ENCODE measurements at places on chromosomes 2 and 18. TPM values are rescaled to one million over a fixed set of nuclear protein-coding genes. Genes with fewer than 3 reads are reported as not detected.

ADD2 gene
- total RNA-seq, result 0.42 TPM

ANKMY1 gene
- total RNA-seq, result 18.8 TPM

DAW1 gene
- total RNA-seq, result not detected

ALLC gene
- not detected for total RNA-seq

RIT2 gene
- total RNA-seq, result not detected

SP140 gene
- 0.92 TPM for total RNA-seq

RBKS gene
- 1.7 TPM for total RNA-seq

DNA sequence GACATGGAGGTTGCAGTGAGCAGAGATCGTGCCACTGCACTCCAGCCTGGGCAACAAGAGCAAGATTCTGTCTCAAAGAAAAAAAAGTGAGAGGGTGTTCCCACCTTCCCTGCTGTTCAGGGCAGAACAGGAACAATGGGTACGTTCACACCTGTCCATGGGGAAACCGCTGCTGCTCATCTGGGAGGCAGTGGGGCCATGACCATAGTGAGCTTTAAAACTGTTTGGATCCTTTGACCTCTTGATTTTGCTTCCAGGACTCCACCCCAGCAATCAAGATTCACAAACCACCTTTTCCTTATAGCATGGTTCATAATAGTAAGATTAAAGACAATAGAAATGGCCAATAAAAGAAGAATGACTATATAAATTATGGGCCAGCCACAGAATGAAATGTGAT, 209.2 kb downstream of the ARL4C start:
- no peak for DNase-seq

GRCh38 chr2:127698553-127699355, 2.5 kb upstream of the SFT2D3 start:
- no peak for DNase-seq

DNA sequence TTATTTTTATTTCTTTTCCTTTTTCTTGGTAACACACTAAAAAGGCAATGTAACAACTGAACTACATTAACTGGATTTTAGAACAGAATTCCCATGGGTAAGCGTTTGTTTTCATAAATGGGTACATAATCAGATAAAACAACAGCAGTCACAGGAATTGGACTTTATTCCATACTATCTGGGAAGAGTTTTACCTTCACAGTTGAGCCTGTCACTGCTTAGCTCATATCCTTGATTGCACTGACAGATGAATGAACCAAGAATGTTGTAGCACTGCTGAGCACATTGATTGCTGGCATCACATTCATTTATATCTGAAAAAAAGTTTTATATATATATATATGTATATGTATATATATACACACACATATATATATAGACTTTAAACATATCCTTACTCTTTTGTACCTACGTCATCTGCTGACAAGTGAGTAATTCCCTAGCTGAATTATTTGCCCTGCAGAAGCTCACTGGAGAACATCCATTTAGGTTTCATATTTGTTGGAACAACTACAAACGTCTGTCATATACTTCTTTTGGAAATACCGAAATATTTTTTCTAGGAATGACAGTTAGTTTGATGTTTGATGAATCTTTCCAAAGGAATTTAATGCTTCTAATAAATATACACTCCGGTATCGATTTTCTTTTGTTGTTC, 47.0 kb downstream of the EFEMP1 start:
- DNase-seq, result no peak

- DNase-seq, result no peak
Observed at GRCh38 chr2:33395655-33396249, 80.7 kb upstream of the RASGRP3 start.

DNA sequence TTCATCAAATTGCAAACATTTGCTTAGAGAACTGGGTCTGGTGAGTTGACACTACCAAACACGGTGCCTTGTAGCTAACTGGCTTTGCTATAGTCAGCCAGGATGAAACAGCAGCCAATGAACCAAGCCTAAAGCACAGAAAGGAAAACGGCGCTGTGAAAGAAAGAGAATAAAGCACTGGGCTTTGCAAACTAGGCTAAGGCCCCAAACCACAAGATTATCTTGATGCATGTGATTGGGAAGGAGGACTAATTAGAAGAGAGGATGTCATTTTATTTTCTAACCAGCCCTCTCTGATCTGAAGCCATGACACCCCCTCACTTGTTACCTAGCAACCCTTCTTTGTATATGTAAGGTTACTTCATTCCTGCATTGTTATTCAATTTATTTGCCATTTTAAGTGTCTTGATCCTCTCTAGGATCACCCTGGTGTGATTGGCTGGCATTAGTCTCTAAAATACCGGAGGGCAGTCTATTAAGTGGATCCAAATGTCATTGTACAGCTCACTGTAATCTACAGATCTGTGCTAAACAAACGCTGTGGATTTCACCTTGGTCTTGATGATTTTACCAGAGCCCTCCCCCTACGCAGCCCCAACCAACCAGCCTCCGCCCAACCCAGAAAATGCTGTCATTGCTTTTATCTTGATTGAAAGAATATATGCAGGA, 395.4 kb upstream of the ACVR2A start:
- DNase-seq, result no peak

- DNase-seq, result no peak
Observed at GRCh38 chr2:26488463-26489212, 10.7 kb upstream of the OTOF start.

GRCh38 chr18:79056827-79057367, 12.3 kb upstream of the ATP9B start:
- no peak for DNase-seq

- DNase-seq, result no peak
Observed at GRCh38 chr2:223203971-223204929, 152.3 kb downstream of the KCNE4 start.

- no peak for DNase-seq
Observed at GRCh38 chr2:222613715-222614331, 42.1 kb downstream of the FARSB start.

DNA sequence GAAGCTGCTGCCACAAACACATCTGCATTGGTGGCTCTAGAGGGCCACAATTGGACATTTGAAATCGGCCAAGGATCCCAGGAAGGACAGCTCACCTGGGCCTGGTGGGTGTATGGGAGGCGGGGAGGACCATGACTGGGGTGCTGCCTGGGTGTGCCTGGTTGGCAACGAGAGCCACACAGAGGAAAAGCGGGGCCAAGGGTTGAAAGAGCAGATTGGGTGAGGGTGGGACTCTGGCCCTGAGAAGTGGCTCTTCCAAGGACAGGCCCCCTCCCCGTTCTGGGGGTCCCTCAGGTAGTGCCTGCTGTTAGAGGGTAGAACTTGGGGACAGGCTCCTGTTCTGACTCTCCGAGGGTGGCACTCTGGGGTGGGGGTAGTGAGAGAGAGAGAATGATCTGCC, 102.9 kb downstream of the CLIP4 start:
- DNase-seq, result no peak

DNA sequence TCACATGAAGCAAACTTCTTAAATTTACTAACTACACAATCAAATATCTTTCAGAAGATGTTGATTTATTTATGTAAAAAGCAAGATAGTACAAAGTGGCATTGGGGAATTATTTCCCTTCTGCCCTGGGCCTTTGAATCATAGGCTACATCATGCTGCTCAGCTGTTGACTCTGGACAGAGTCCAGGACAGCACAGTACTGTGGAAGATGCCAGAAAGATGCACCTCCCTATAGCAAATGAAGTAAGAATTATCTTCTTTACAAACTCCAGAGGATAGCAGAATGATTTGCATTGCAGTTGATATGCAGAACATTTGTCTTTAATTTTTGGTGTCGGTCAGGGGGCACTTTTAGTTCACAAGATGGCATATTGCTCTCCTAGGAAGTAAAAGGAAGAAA, 1354.5 kb upstream of the ZEB2 start:
- no peak for DNase-seq

GRCh38 chr2:199851883-199852282, 891 bp upstream of the FTCDNL1 start:
- DNase-seq, result no peak

- no peak for DNase-seq
Observed at GRCh38 chr2:43041661-43042360, 184.6 kb downstream of the ZFP36L2 start.

DNA sequence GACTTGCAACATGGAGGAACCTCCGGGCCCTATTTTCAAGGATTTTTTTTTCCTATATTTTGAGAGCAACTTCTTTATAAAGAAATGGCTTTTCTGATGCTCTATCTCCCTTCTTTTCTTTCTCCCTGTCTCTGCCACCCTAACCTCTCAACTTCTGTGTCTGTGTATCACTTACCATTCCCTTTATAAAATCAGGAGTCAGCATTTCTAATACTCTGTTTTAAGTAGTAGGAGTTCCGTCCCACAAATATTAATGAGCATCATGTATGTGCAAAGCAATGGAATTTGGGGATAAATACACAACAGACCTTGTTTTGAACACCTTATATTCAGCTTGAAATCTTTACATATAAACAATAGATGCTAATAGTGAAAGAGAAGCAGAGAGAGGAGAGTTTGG, 268.0 kb downstream of the DCC start:
- DNase-seq, result no peak

DNA sequence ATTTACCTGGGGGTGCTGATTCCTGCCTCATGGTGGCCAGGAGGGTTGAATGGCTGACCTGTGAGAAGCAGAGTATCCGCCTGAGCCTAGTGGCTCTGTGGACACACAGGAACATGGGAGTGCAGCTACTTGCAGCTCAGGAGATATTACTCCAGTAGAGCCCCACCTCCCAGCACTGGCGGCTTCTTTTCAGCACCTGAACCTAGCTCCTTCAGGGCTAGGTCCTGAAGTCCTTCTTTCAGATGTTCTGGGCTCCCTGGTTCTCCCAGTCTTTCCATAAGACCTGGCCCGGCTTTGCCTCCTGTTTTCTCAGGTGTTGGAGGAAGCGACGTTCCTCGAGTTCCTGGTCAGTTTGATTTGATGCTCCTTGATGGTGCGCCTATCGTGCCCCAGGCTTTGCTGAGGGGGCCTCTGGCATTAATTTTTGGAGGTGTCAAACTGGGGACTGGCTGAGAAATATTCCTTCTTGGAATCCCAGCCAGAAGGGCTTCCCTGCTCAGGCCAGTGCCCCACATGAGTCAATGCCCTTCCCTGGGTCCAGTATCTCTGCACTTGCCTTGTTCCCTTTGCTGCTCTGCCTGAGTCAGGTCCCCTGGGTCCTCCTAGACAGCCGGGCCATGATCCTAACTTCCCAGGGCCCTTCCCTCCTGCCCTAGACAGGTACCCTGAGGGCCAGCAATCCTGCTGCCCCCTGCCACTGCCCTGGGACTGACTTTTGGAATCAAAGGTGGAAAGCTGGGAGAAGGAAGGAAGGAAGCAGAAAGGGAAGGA, 110.7 kb upstream of the HAAO start:
- DNase-seq, result no peak

DNA sequence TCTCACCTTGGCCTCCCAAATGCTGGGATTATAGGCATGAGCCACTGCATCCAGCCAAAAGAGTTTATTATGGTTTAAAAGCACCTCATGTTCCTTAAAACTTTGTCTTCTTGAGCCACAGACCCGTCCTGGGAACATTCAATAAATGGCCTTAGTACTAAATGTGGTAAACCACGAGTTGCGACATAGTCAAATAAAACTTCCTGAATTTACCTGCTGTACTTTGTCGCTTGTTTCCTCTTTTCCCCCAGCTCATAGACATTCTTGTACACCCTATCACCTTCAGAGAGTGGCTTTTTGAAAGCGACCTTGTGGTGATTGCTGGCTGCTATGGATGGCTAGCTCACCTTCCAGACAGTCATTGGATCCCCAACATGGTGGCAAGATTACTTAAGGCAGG, 310.4 kb downstream of the LRRTM1 start:
- DNase-seq, result no peak

DNA sequence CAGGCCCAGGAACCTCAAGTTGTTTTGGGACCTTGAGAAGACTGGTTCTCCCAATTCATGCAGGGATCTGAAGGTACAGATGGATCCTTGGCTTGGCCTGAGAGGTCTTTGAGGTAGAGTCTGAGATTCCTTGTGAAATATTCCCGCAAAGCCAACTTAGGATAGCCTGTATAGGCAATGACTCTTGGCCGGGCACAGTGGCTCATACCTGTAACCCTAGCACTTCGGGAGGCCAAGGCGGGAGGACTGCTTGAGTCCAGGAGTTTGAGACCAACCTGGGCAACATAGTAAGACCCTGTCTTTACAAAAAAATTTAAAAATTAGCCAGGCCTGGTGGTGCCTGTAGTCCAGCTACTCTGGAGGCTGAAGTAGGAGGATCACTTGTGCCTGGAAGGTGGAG, 40.4 kb downstream of the ANKMY1 start:
- no peak for DNase-seq

DNA sequence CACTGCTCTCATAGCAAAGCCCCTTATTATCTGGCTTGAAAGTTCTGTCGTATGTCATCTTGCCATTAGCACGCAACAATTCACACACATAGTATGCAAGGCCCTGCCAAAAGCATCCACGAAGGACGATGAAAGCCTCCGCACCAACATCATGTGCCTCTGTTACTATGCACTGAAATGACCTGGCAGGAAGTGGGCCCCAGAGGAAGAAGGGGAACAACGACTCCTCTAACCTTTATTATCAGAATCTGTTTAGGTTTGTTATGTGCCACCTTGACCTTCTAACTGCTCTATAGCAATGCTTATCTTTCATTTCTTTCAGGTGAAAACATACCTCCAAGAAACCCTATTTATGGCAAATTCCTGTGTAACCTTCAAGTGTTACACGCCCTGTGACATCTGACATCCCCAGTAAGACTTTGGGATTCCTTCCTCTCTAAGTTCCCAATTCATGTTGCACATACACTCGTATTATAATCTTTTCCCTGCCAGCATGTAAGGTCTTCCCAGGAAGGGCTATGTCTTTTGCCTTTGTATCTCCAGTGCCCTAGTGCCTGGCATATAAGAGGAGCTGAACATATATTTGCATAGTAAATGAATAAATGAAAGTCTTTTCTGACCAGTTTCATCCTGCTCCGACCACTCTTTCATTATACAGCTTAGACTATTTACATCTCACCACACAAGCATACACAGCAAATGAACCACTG, 7.0 kb upstream of the NDUFV2 start:
- DNase-seq, result no peak

DNA sequence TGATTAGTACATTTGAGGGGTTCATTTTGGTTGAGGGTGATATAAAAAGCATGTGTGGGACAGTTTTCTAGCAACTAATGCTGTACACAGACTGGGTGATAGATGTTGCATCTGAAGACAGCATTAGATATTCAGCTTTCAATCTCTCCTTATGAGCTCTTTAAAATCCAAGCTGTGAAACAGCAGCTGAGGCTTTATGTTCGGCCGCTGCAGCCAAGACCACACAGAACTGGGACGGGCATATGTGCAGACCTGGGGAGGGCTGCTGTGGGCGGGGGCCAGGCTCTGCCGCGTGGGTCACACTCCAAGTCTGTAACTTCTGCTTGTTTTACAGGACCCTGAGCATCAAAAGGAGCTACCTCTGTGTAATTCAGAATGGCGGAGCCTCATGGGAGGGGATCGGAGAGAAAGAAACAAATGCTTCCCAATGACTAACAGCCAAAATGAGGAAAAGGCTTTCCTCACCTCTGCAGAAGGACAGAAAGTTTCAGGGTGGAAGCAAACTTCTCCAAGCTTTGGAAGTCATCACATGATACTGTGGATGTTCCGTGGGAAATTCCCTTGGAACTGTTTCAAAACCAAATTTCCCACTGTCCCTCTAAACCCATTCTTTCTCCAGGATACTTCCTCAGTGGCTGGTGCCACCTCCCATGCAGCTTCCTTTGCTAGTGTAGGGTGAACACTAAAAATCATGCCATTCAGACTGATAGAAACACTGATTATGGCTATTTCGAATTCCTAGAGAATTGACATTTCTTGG, 711.9 kb upstream of the ID2 start:
- DNase-seq, result no peak

- DNase-seq, result no peak
Observed at GRCh38 chr2:8849327-8849726, 11.9 kb upstream of the KIDINS220 start.
